ENCODE measurements at places on chromosomes 13 and 19.

DNA sequence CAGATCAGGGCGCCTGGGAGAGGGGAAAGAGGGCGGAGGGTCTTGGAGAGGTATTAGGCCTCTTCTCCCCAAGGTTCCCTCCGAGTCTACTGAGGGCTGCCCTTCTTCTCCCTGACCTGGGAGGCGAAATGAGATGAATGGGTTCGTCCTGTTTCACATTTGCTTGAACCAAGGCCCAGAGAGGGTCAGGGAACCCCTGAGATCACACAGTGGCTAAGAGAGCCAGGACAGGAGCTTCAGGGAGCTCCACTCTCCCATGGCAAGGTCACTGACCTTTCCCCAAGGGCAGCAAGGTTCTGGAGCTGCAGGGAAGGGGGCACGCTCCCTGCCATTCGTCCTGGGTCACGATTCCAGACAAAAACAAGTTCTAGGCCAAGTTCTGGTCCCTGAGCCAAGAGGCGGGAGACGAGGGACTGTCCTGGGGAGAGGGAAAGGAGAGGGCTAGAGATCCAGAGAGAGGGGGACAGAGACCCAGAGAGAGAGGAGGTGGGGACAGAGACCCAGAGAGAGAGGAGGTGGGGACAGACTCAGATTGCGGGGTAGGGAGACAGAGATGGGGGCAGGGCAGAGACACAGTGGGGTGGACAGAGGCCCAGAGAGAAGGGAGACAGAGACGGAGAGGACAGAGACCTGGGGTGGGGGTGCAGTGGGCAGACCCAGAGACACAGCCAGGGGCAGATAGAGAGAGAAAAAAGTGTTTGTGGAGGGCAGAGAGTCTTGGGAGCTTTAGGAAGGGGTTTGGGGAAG, 541 bp downstream of the ASPDH start:
- DNase-seq = no peak

GRCh38 chr19:30881281-30881680, 468.0 kb downstream of the TSHZ3 start:
- no peak for DNase-seq

GRCh38 chr19:16739546-16739945, 19.9 kb downstream of the NWD1 start:
- no peak for DNase-seq

GRCh38 chr19:50016225-50016807, 8.9 kb downstream of the VRK3 start:
- no peak for DNase-seq

- DNase-seq = no peak
Observed at GRCh38 chr13:94632226-94632980, 30.7 kb downstream of the GPR180 start.

GRCh38 chr19:16160445-16160942, 12.8 kb downstream of the CIB3 start:
- DNase-seq = no peak

DNA sequence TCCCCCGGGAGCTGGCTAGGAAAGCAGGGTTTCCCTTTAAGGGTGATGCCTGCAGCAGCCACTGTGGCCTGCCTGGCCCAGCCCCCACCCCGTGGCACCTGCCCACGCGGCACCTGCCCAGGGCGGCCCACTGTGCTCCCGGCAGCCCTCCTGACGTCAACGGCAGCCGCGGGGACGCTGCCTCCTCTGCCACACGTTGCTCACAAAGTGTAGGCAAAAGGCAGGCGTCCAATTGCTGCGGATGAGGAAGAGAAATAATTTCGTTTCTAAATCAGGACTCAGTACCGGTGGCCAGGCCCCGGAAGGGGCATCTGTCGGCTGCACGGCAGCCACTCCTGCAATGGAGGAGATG, 122.3 kb downstream of the URI1 start:
- DNase-seq = no peak

DNA sequence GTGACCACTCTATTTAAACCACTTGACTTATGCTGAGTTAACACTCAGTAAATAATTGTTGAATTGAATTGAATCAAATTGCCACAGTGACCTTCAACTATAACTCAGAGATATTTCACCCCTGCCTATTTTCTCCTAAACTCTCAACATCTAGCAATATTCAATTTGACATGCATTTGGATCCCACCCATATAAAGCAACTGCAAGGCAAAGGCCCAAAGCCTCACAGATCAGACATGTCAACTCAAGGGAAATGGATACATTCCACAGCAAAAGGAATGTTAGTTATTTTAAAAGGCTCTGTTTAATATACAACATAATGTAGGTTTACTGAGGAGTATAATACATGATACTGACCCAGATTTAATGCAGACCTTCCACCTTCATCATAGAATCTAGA, 107.4 kb downstream of the KCTD12 start:
- no peak for DNase-seq

DNA sequence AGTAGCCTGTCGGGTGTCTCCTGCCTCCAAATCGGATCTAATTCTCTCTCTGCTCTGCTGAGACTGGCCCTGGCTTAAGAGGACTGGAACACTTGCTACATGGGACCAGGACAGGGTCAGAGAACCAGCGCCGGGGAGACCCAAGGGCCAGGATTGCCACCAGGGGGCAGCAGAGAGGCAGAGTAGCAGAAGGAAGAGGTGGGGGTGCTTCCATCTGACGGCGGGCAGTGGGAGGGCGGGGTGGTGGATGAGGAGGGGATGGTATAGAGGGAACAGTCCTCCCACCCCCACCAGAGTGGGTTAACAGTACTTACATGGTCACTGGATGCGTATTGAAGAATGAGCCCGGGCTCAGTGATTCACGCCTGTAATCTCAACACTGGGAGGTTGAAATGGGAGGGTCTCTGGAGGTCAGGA, 11.9 kb downstream of the SELENOW start:
- DNase-seq = peak; percentile 61

- no peak for DNase-seq
Observed at GRCh38 chr19:43763473-43763939, 8.7 kb upstream of the SMG9 start.

- DNase-seq = peak; percentile 24
Observed at GRCh38 chr13:109700176-109700575, 86.2 kb downstream of the IRS2 start.

DNA sequence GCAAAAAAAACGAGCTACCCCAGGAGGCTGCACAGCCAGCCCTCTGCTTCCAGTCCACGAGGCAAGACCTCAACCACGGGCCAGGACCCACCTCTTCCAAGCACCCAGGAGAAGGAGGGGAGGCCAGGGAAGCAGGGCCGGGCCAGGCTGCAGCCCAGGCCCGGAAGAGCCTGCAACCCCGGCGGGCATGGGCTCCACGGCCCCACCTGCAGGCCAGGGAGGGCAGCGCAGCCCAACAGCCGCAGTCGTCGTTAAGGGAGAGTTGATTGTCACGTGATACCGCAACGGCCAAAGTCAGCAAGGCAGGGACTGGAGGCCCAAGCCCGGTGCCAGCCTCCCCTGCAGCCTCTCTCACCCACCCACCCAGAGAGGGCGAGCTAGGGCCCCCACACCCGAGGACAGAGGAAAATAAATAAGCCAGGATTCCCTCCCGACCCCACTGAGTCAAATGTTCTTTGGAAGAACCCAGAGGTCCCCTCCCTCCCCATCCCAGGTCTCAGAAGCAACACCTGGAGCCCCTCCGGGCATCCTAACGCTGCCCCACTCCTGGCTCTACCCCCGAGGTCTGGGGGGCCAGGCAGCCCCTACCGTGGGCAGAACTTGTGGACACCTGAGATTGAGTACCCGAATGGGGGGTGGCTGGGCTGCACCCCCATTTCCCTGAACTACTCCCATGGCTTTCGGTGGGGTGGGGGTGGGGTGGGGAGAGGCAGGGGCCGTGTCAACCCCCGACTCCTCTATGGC, 5.2 kb upstream of the REXO1 start:
- DNase-seq = peak; percentile 75

- DNase-seq = peak; percentile 51
Observed at GRCh38 chr19:47391510-47392223, 27.7 kb downstream of the MEIS3 start.

DNA sequence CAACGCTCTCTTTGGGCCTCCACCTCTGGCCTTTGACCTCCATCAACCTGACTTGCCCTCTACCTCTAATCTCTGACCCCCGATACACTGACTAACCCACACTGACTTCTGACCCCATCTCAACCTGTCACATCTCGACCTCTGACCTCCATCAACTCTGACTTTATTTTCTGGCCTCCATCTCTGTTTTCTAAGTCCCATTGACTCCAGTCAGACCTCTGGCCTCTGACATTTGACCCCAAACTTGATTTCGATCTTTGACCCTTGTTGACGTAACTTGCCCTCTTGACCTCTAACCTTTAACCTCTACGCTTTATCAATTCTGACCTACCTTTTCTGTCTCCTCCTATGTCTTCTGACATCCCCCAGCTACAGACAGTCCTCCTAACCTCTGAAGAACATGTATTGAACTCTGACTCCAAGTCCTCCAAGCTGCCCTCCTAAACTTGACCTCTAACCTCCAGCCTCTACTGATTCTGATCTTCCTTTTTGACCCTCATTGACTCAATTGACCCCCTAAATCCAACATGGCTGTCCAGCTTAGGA, 780 bp downstream of the ACP4 start:
- no peak for DNase-seq

DNA sequence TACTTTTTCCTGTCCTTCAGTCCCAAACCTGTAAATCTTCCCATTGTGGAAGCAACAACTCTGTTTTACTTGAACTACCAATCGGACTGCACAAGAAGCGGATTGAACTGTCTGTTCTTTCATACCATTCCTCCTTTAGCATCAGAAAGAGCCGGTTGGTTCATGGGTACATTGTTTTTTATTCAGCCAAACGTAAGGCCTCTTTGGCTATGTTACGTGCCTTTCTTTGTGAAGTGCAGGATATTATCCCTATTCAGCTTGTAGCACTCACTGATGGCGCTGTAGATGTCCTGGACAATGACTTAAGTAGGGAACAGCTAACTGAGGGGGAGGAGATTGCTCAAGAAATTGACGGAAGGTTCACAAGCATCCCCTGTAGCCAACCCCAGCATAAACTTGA, 60.3 kb downstream of the ARHGAP35 start:
- DNase-seq = no peak

Data from naive B cell (primary cell).